AG09309 (cell line): ENCODE measurements at places on chromosomes 13 and 19.
A peak's percentile ranks its signal among the peaks of the same experiment; 100 is the strongest.

DNA sequence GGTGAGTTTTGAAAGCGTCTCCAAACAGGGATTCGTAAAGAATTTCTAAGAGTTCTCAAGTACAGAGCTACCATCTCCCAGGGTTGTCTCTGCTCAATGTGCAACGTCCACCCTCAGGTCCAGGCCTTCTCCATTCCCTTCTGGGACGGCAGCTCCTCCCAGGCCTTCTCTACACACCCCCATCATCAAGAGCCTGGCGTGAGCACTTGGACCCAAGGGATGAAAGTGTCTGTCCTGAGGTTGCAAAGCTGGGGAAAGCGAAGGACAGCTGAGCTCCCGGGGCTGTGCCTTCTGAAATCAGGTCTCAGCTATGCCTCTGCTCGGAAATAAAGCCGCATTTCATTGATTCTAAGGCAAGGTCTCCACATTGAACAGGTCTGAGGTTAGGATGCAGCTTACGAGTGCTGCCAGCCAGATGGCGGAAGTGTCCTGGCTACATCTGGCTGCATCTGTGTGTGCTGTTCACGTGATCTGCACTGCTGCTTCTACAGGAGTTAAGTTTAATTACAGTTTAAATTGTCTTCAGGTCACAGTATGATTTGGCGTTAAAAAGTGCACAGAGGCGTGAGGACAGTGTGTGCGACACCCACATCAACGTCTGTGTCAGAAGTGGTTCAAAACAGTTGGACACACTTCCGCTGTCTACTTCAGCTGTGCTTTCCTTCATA, 27.0 kb upstream of the MIER2 start:
- DNase-seq = no peak

DNA sequence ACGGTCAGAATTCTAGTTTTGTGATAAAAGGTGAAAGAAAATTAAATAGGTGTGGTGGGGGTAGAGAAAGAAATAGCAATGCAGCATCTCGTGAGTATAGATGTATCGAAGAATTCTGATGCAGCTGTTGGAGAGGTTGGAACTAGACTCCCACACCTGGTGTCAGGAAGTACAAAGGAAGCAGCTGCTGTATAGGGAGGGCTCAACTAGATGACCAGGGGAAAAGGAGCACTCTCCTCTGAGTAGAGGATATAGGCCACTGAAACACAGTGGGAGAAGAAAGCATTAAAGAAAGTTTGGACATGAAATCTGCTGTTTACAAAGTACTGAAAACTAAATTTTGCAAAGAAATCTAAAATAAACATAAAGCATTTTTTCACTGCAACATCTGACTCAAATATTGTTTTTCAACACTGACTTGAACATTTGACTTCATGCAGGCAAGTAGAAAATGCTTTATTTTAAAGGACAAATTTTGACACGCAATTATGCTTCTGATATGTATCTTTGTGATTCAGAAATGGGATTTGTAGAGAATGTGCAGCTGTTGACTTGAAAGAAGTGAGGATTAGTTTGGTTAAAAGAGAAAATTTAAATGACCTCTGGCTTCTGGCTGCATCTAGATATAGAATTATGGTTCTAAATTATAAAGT, 82.2 kb downstream of the MIPEP start:
- DNase-seq = no peak

- no peak for DNase-seq
Measured at GRCh38 chr13:85974608-85975366, 175.6 kb upstream of the SLITRK6 start.

DNA sequence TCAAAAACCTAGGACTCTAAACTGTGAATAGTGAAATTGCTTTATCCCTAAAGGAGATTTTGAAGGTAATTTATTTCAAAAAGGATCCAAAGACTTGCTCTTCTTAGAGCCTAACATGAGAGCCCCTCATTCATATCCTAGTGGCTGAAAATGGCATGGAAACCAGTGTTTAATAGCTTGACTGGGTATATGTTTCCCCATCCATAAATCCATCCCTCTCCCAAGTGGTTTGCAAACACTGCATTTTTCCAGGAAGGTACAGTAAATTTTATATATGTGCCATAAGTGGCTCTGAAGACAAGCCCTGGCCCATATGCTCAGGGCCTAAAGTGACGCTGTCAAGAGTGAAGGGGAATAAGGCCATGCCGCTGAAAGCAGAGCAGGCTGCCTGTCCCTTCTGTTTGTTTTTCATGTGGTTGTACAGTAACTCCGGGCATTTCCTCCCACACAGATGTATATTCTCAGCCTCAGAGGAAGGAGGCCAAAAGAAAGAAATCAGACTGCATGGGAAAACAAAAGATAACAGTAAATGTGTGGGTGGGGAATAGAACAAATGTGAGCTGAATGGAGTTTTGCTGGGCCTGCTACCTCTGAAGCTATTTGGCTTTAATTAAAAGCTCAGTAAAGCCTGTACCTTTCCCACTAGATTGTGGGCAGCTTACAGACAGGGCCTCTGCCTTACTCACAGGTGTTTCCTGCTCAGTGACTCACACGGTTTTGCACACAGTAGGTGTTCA, 181.9 kb downstream of the PCDH9 start:
- DNase-seq = no peak

- DNase-seq = no peak
Measured at GRCh38 chr13:33111414-33112110, 95.3 kb downstream of the KL start.

GRCh38 chr13:94312511-94313216, 166.8 kb downstream of the DCT start:
- DNase-seq = no peak

DNA sequence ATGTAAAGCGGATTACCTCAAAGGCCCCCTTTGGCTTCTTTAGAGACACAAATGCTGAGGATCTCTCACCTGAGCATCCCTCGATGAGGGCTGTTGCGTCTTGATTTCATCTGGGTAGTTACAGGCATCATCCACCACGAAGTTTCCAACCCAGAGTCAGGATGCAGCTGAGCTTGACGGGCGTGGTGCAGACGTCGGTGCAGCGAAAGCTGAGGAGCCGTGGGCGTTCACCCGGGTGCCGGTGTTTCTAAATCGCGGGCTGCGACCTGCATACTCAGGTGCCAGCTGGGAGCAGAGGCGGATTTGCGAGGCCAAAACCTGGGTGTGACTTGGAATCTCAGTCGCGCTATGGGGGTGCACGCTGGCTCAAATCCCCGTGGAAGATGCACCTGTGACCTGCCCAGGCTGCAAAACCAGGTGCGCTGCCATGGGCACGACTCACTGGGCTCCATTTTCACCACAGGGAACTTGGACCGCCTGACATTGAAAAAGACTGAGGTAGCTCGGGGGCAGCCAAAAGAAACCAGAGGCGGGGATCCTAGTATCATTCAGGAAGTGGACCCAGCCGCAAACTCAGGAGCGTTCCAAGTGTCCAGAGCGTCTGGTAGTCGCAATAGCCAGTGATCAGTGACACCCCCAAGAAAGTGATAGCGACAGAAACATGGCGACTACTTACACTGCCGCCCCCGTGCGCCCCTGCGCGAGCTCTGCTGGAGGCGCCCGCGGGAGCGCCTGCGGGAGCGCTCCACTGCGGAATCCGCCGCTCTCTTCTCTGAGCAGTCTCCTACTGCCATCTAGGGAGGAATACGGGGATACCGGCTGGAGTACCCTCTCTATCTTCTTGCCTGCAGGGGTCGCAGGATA, 36.4 kb upstream of the IGFL4 start:
- peak; percentile 32 for DNase-seq

GRCh38 chr19:48695743-48696352, at the start of gene FUT2:
Gene FUT2 (plus strand): TSS chr19:48695971. CDS start chr19:48702957, 6,986 bp downstream.
- no peak for DNase-seq

DNA sequence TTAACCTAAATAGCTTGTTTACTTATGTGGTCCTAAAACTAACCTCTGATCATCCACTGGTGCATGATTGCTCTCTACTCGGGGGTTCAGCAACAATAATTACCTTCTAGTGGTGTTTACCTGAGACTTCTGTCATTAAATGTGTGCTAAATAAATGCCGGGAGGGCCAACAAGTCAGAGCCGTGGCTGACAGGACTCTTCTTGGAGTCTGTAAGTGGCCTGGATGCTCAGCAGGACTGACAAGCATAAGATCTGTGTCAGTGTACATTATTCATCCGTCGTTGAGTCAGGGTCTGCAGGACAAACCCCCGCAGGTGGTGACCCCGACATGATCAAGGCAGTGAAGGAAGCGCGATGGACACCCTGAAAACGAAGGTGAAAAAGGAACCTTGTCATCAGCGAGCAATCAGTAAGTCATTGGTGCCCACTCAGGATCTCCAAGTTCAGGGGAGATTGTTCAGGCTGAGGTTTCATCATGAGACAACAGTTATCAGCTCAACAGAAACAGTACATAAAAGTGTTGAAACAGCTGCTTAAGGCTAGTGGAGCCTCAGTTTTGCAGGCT, 1466.9 kb downstream of the UQCRFS1 start:
- DNase-seq = no peak

GRCh38 chr13:36673838-36674326, at the start of gene SERTM1:
Gene SERTM1 (plus strand): TSS chr13:36674020. CDS start chr13:36695079, 21,059 bp downstream.
- DNase-seq = no peak

DNA sequence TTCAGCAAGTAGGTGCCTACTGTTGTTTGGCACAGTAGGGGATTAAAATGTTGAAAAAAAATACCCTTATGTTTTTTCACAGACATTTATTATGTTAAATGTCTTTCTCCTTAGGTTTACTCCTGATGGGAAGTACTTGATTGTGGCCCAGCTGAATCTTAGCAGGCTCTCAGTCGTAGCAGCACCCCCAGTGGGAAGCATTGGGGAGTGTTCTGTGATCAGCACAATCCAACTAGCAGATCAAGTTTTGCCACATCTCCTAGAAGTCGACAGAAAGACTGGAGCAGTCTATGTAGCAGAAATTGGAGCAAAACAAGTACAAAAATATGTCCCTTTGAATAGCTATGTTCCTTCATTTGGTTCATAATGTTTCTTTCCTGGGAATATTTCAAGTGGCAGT, 9.3 kb downstream of the NHLRC3 start:
- no peak for DNase-seq

DNA sequence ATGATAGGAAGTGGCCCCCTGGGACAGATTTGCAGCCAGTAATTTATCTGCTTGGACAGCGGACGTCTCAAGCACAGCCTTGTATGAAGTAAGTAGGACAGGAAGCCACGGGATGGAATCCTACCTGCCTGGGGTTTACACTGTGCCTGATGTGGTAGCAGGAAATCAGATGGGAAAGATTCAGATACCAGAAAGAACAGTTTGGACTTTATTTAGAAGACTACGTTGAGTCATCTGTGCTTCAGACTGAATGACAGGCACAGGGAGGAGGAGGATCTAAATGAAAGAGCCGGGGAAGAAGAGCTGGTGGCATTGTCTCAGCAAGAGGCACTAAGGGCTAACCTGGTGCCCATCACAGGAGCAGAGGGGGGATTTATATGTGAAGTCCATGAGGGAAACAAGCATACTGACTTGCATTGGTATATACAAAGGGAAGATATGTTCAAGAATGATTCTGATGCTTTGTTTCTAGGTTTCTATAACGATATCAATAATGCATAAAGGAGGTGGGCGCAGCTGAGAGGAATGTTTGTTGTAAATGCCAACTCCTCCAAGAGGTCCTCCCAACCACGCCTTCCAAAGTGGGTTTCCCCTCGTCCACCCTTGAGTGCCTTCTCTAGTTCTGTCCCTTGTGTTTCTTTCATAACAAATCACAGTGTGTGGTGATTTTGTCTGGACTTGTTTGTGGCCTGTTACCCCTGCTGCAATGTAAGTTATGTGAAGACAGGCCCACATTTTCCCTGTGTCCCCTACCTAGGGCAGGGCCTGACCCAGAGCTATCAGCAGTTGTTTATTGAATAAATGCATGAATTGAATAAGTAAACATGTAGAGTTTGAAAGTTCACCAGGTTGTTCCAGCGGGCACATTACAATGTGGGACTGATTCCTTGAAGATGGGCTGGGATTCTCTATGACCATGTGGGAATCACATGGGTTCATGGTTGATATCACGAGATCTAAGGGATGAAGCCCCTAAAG, 328.4 kb downstream of the SLC7A1 start:
- no peak for DNase-seq

DNA sequence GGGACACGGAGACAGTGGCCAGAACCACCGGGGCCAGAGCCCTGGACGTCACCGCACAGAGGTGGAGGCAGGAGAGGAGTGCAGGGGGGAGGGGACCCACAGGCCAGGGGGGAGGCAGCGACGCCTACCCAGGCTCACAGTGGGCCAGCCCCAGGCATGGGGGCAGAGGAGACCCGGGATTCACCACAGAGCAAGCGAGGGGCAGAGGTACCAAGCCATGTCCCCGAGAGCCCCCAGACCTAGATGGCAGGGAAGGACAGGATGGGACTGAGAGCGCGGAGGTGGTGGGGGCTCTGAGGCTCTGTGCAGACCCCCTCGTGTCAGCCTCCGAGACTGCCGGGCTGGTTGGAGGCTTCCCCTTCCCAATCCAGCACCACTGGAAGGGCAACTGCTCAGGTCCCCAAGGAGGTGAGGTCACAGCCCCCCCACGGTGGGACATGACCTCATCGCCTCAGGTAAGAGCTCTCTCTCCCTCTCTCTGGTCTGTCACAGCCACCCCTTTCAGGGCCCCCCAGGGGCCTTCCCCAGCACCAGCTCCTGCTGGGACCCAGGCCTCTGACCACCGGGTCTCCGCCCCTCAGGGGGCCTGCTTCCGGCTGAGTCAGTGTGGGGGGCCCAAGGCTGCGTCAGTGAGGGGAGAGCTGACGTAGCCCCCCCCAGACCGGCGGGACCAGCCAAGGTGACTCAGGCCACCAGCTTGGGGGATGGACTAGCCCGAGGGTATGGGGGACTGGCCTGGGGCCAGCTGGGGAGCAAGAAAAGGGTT, 2.2 kb upstream of the IL11 start:
- no peak for DNase-seq

DNA sequence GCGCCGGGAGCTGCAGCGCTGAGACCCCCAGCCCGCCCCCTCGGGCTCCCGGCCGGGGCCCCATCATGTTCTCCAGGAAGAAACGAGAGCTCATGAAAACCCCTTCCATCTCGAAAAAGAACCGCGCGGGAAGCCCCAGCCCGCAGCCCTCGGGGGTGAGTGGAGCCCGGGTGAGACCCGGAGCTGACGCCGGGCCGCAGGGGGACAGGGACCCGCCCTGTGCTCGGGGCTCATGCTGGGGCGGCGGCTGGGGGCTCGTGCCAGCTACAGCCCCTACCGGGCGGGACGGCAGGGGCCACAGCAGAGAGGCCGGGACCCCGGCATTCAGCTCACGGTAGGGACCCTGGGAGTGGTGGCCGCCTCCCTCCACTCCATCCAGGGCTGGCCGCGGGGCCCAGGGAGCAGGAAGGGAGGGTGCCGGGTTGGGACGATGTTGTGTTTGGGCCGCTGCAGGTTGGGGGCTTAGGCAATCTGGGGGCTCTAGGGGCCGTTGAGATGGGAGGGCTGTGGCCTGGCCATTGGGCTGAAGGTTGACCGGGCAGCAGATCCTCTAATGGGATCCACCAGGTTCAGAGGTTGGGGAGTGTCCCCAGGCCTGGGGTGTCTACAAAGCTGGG, 482 bp downstream of the ARHGAP45 start:
- DNase-seq = no peak

DNA sequence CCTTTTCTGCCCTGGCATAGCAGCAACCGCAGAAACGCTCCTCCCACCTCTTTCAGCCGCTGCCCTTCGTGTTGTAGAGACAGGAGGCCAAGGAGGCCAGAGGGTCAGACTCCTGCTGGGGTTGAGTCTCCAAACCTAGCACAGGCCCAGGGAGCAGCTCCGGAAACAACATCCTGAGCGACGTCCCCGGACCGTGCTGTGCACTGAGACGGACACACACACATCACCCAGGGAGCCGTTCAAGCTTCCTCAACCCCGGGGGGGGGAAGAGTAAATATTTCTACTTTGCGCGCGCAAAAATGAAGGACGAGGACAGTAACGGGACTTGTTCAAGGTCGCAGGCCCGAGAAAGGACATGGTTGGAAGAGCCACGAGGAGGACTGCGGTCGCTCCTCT, 657 bp downstream of the ZNF550 start:
- no peak for DNase-seq
